HEK293T (cell line): ENCODE measurements at places on chromosomes 11 and 22.

DNA sequence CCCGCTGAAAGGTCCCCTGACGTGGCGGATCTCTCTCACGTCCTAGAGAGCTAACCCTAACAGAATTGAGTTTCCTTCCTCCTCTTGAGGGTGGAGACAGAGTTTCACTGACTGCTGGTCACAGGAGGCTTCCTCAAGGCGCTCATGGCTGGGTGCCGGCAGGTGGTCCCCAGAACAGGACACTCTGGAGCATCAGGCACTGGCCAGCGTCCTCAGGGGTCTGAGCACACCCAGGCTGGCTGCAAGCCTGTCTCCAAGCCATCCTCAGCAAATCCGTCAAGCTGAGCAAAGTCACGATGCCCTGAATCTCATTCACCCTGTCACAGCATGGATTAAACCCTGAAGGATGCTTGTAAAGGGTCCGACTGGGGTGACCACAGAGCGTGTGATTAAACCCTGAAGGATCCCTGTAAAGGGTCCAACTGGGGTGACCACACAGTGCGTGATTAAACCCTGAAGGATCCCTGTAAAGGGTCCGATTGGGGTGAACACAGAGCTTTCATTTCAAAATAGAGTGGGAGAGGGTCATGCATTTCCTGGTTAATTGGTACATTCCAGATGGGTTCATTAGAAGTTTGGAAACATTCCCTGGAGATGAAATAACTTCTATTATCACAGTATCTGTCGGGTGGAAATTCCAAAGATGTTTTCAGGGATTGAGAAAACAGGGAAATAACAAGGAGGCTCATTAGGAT lies 473.0 kb downstream of the BRD1 start:
- no peak for DNase-seq

GRCh38 chr11:24687531-24688147 lies 190.8 kb downstream of the LUZP2 start:
- DNase-seq = no peak

DNA sequence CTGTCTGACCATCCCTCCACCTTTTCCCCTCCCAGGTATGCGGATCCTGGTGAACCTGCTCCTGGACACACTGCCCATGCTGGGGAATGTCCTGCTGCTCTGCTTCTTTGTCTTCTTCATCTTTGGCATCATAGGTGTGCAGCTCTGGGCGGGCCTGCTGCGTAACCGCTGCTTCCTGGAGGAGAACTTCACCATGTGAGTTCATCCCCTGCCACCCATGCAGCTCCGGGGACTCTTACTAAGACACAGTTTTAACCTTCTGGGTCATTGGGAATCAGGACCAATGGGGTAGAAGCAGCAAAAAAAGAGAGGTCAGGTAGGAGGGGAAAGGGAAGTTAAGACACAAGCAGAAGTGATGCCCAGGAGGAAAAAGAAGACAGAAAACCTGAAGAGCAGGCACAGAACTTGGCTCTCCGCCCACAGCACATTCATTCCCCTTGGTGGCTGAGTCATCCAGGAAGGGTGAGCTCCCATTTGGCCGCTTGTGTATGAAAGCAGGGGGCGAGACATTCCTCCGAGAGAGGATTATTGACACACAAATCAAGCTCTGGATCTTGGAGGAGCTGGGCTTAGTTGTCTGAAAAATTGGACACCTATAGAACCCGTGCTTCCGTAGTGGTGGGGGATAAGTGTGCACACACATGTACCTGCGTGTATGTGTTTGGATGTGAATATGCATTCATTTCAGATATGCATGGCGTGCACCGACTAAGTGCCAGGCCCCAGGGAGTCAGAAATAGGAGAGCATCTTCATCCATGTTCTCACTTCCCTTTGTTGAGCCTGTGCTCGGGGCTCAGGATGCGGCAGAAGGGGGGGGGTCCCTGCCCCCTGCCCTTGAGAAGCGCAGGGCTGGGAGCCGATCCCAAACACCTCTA lies 64.2 kb downstream of the CACNA1I start:
- DNase-seq = no peak

DNA sequence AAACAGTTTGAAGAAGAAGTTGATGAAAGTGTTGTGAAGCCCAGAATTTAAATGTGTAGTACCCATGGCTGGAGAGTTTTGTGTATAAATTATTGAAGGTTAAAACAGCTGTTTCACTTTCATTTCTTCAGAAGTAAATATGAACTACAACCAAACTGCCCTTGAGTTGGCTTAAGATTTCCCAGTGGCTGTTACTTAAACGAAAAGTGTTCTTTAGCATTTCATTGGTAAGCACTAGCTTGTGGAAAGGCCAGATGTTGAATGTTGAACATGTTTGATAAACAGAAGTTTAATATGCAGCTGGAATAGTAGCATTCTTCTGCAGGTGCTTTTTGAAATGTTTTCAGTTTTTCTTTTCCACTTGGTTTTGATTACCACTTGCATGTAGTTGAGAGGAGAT lies 83.2 kb upstream of the TNRC6B start:
- no peak for DNase-seq

DNA sequence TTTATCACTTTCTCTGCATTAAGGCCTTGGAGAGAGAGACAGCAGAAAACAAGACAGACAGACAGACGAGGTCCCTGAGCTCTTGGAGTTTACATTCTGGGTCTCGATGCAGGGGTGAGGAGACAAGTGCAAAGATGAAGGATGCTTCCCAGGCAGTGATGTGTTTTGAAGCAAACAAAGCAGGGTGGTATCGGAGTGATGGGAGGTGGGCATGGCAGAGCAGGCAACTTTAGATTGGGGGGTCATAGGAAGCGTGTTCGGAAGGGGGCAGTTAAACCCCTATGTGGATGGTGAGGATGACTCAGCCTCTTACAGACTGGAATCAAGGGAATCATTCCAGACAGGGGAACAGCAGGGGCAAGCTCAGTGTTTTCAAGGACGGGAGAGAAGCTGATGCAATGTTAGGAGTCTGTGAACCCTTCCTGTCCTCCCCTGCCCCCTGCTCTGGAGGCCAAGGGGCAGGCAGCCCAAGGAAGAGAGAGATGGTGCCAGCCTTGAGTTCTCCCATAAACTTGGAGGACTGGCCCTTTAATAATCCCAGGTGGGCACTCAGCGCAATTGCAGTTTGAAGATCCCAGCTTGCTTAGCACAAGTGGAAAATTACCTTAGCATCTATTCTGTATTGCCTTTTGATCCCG lies 180.2 kb downstream of the CHST1 start:
- DNase-seq = no peak

DNA sequence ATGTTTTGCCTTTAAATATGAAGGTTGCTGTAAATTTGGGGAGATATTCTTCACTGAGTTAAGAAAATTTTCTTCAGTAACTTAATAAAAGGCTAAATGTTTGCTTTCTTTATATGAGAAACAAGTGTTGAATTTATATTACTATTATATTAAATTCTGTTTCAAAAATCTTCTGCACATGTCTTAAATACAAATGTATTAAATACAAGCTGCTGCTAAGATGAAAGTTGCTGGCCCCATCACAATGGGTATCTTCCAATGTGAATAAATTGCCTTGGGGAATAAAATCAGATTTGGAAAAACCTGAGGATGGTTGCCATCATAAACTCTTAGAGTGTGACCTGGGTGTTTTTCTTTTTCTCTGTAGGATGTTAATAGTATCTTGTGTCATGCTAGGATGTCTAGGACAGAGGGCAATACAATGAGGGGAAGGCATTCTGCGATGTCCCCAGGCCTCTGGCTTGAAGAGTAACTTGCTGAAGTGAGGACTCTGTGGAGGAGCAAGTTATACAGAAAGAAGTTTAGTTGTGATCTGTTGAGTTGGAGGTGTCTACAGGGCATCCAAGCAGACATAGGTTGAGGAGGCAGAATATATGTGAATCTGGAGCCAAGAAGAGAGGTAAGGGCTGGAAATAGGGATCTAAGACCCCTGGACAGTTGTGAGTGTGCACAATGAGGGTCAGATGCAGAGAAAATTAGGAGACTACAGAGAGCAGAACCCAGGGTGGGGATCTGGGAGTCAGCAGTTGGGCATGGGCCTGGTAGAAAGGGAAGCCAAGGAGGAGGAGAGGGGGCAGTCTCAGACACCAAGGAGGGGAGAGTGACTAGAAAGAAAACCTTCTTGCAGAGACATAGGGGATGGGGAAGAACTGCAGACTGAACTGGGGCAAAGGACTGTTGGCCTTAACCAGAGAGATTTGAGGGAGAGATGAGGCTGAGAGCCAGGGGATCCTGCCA lies 4.8 kb downstream of the IGLL5 start:
- no peak for DNase-seq

- DNase-seq = no peak
Measured at GRCh38 chr22:43004362-43005035, 10.4 kb downstream of the PACSIN2 start.

DNA sequence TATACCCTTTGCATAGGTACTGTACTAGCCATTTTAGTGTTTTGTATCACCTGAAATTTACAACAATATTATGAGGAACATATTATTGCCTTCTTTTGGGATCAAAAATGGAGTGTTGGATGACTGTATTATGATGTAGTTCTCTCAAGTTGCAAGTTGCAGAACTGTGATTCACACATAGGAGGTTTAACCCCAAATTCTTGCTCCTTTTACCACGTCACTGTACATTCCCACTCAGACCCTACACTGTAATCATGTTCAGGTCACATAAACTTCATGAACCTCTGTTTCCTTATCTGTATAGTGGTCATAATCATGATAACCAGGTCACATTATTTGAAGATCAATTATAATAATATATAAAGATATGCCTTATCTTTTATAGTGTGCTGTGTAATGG lies 925.1 kb upstream of the TENM4 start:
- DNase-seq = no peak
